ENCODE measurements at places on chromosomes 7 and 10. TPM values are rescaled to one million over a fixed set of nuclear protein-coding genes. Genes with fewer than 3 reads are reported as not detected.

Gene CALN1
- polyA plus RNA-seq: 0.12 TPM

Gene UCN3
- not detected for polyA plus RNA-seq

Gene SPDYE5
- 0.02 TPM for polyA plus RNA-seq

Gene ASZ1
- not detected for polyA plus RNA-seq

Gene RP9
- polyA plus RNA-seq: 5.8 TPM

Gene NMT2
- polyA plus RNA-seq: 3.6 TPM
